ENCODE measurements at places on chromosomes 5 and 9.

GRCh38 chr5:135386886-135387628 lies 12.0 kb downstream of the MACROH2A1 start:
- DNase-seq: no peak

- DNase-seq: no peak
These were observed 623.1 kb downstream of the BNC2 start for GRCh38 chr9:16247188-16247875.

- no peak for DNase-seq
These were observed 6.9 kb upstream of the WDR5 start for GRCh38 chr9:134128727-134129679.

DNA sequence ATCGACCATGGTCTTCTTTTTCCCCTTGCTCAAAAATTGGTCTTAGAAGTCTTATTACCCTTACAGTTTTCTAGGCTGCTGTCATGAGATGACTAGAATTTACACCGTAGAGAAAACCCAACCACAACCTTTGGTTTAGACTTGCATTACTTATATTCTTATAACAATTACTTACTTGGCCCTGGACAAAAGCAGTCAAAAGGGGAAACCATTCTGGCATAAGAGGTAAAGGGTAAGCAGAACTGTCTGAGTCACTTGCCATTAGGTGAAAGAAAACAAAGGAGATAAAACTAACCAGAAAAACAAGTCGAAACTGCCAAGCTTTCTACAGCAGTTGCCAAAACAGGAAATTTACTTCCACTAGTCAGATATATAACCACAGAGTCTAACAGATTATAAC lies 17.9 kb downstream of the TMEM245 start:
- no peak for DNase-seq

GRCh38 chr9:93815677-93816076 lies 139.5 kb downstream of the BARX1 start:
- DNase-seq: no peak

GRCh38 chr9:90665072-90665471 lies 22.4 kb upstream of the DIRAS2 start:
- no peak for DNase-seq

- no peak for DNase-seq
These were observed 23.4 kb upstream of the CREBRF start for GRCh38 chr5:173032730-173033129.

DNA sequence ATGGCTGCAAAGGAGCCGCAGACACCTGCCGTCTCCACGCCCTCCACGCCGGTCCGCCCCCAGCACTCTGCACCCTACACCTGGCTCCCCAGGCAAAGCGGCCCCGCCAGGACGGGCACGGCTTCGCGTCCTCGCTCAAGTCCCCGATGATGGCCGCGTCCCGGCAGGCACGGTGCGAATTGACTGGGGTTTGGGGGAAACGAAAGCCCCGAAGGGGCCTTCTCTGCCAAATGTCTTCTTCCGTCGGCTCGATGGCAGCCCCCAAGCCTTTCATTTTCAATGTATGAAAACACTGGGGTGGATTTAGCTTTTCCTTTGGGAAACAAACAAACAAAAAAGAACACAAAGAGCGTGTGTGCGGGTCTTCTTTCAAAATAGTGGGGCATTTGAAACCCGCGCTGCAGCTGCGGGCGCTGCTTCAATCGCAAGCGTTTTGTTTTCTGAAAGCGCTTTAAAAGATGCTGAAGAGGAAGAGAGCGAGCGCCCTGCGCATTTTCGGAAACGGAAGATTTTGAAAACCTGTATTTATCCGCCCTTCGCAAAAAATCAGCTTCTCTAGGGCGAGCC lies 160.0 kb downstream of the RMI1 start:
- no peak for DNase-seq

- DNase-seq: no peak
These were observed 555.5 kb downstream of the CDH9 start for GRCh38 chr5:26482810-26483375.

- DNase-seq: no peak
These were observed 435.8 kb upstream of the CLINT1 start for GRCh38 chr5:158294701-158295100.

DNA sequence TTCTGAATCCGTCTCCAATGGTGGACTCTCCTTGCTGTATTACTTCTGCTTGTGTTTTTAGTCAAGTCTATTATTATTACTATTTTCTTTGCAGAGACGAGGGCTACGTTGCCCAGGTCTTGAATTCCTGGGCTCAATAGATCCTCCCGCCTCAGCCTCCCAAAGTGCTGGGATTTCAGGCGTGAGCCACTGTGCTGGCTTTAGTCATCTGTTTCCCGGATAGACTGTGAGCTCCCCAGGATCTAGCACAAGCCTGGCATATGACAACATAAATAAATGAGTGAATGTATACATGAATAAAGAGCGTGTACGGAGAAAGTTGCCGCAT lies 439 bp upstream of the DDX46 start:
- DNase-seq: no peak

DNA sequence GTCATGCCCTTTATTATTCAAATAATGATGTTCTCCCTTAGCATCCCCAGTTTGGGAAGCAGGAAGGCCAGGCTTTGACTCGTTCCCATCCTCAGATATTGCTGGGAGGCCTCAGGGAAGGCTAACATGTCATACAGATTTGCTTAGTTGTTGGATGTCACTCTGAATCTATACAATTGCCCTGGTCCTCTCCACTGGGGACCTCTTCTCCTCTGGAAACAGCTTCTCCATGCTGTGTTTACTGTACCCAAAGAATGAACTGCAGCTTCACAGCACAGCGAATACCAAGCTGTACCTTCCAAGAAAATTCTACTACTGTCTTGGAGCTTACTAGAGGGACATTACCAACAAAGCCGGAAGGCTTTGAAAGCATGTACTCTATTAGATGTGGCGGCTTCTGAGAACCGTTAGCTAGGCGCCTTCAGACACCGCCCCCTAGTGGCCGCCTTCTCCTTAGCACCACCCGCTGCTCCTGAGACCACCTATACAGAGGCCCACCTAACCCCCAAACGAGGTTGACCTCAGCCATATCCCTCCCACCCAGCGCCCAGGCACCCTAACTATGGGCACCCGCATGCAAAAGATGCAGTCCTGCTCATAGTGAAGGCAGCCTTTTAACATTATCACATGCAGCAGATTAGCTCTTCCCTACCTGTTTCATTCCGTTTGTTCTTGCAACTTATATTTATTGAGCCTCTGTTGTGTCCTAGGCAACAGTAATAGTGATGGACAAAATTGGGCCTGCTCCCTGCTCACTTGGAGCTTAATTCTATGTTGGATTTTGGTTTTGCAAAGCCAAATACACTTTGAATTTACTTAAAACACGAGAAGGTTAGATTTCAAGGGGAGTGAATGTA lies 34.9 kb upstream of the FOXI1 start:
- no peak for DNase-seq

DNA sequence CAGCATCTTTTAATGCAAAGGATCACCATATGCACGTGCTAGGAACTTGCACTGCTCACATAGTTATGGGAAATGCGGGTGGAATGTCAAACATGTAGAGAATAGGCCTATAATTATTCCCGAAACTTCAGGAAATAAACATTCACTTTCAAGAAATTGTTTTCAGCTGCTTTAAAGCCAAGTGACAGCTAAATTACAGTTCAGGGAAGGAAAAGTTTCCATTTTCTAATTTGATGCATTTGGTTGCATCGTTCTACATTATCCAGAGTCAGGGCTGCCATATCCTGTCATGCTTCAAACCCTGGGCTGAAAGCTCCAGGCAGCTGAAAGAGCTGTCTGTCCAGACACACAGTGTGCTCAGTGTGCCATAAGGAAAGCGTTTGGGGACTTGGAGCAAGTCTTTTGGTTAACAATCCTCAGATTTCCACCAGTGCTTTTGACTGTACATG lies 518.1 kb downstream of the CSNK1G3 start:
- DNase-seq: no peak

Measured in cerebellar nuclear complex (tissue), 1 donor.